ENCODE measurements at places on chromosomes 13 and 19.

GRCh38 chr13:98261165-98261702 is 84.2 kb upstream of the RNF113B start:
- peak; percentile 17 for DNase-seq

DNA sequence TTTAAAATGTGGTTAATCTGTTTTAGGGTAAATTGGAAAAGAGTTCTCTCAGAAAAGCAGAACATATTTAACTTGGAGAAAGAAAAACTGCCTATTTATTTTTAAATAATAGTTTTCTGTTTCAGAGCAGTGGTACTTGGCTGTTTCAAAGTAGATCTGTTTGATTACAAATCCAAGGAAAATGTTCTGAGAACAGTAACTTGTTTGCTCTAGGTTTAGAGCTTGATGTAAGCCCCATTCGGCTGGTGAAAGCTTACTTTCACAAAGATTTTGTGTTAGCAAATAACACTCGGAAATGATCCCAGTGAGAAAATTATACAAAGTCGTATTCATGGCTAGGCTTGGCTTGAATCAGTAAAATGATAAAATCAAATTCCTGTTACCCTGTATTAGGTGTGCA is 395.8 kb upstream of the GPC6 start:
- DNase-seq = no peak

- no peak for DNase-seq
Measured at GRCh38 chr19:8204961-8205360, 4.2 kb upstream of the CERS4 start.

DNA sequence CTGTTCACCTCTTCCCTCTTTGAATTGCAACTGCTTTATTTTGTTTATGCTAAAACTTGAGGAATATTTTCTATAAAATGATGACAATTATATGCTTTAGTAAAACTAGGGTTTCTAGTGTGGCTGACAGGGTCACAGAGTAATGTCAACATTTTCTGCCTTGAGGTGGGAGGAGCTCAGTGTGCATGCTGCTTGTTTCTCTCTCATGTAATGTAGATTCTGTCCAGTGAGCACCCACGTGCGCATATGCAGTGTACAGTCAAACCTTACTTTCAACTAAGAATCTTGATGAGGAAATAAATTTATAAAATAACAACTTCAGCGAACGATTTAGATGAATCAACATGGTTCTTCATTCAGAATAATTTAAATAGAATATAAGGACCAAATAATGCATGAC is 603.9 kb downstream of the PCDH17 start:
- no peak for DNase-seq

- no peak for DNase-seq
Measured at GRCh38 chr13:19592657-19593180, 31.4 kb upstream of the TPTE2 start.

DNA sequence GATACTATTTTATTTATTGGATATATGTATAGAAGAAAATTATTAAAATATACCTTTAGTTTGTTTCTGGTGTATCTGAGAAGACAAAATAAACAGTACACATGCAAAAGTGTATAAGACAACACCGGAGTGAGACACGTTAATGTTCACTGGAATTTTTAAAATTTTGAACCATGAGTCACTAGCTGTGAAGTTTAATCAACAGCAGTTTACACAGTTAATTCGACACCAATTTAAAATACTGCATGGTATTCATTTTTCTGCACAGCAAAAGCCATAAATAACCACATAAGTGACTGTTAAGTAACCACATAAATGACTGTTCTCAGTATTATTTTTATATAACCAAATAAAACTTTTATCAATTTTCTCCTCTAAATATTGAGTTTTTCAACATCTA is 418.7 kb upstream of the NBEA start:
- peak; percentile 61 for DNase-seq

DNA sequence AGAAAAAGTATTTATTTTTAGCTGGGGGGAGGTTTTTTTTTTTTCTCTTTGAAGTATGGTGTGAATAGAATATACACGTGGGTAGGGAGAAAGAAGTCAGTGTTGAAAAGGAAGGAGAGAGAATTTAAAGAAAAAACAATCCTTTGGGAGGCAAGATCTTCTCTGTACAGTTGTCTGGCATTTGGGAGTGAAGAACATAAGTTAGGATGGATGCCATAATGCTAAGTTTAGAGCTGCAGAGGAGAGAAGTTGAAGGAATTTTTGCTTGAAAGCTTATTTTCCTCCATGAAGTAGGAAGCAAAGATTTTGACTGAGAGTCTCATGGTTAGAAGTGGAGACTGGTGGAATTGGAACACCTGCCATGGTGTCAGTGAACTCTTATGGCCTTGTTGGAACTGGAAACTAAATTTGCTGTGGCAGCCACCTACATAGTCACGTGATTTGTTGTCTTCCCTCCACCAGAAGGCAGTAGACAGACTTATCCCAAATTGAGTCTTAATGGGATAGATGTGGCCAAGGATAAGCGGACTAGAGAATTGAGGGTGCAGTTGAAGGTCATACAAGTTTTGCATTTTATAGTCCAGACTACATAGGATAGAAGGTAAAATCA is 22.0 kb downstream of the NDFIP2 start:
- no peak for DNase-seq

GRCh38 chr19:51508059-51508733 is 6.6 kb upstream of the SIGLEC12 start:
- DNase-seq = no peak
